ENCODE measurements at places on chromosomes 4 and X.
A peak's percentile ranks its signal among the peaks of the same experiment; 100 is the strongest.

GRCh38 chr4:27357283-27357682 is 496.6 kb downstream of the STIM2 start:
- no peak for DNase-seq

DNA sequence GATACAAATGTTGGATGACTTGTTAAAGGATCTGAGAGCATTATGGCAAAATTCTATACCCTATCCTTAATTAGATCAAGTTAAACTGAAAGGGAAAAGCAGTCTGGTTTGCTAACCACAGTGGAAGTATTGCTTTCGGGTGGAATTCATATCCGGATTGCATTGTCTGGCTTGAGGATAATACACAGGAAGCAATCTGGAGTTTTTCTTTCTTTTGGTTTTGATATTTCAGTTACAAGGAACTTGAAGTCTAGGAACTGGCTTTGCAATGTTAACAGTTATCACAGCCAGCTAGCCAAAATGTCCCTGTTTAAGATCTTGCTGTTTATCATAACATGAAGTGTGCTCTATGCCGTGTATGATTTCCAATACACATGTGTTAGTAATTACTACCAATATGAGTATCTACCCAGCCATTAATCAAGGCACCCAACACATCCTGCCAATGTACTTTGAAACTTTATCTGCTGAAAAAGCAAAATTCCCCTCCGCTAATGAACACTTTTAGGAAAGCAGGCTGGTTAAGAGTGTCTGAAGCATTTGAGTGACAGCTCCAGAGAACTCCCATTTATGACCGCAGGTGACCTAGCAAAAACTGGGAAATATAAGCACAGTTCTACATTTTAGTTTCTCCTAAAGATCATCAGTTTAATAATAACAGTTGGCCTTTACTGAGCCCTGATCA is 146.4 kb downstream of the PALLD start:
- DNase-seq: no peak

GRCh38 chr4:109671350-109671749 is 31.9 kb downstream of the CASP6 start:
- DNase-seq: no peak

DNA sequence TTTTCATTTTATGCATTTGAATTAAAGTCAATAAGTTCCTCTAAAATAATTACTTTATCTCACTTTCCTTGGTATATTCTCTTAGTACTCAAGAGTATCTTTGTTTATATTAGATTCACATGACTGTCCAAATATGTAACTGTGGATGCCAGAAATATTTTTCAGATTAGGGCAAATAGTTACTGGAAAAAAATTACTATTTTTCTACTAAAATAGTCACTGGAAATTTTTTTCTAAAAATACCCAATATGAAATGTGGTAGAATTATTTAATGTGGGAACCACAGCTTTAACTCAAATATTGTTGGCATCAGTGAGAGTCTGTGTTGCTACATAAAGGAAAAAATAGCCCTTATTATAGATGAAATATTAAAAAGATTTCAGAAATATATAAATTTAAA is 70.4 kb upstream of the NMU start:
- no peak for DNase-seq

DNA sequence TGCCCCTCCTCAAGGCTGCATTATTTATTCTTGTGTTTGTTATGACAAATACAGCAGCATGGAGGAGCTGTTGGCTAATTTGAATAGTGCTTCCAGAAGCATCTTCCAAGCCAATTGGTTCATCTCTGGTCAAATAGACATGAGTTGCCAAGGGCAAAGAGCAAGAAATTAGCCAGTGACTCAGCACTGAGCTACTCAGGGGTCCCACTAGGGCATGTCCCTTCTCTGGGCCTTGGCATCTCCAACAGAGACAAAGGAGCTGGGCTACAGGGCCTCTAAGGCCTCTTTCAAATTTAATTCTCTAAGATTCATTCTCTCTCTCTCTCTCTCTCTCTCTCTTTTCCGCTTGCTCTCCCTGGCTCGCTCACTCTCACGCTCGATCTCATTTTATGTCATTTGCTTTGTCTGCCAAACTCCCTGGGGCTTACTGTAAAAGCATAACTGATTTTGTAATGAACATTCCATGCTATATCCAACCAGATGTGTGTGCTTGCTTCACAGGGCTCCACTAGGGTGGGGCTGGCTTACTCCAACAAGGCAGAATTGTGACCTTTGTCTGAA is 86.7 kb upstream of the MAGEA4 start:
- DNase-seq: no peak

GRCh38 chr4:1208266-1208961 is 36.0 kb upstream of the SPON2 start:
- DNase-seq: no peak

- no peak for DNase-seq
These were observed 2.7 kb upstream of the ATP10D start for GRCh38 chr4:47482326-47482725.

- DNase-seq: no peak
These were observed 31.7 kb downstream of the ZNF275 start for GRCh38 chrX:153365670-153366069.

GRCh38 chrX:134484039-134484438 is 24.1 kb downstream of the HPRT1 start:
- DNase-seq: no peak

- DNase-seq: no peak
These were observed 618 bp downstream of the RBBP7 start for GRCh38 chrX:16869393-16870094.

DNA sequence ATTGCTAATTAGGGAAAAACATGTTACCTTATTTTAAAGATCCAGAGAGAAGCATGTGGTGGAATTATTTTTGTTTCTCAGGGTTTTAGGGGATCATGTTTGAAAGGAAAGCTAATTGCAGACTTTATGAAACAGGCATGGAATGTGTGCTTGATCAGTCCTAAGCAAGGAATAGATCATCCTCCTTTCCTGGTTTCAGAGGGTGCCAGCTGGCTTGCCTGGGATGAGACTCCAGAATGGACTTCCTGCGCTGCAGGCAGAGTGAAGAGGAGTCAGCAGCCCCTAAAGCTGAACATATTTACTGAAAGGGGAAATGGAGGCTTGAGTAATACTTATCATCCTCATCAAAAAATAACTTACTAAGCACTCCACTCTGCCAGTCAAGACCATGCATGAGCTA is 13.3 kb downstream of the FGF5 start:
- DNase-seq: no peak

DNA sequence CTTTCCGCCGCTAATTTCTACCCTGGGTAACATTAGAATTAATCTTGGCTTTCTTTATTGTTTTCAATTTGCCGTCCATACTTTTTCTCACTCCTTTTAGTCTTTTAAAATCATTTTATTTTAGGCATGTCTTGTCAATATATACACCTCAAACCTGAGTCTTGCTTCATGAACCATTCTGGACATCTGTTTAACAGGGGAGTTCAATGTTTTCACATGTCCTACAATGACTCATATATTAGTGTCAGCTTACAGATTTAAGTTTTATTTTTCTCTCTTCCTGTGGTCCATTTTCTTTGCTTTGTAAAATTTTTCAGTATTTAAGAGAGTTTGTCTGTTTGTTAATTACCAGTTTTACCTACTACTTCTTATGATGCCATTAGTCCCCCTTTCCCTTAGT is 89.5 kb downstream of the LCORL start:
- DNase-seq: no peak

DNA sequence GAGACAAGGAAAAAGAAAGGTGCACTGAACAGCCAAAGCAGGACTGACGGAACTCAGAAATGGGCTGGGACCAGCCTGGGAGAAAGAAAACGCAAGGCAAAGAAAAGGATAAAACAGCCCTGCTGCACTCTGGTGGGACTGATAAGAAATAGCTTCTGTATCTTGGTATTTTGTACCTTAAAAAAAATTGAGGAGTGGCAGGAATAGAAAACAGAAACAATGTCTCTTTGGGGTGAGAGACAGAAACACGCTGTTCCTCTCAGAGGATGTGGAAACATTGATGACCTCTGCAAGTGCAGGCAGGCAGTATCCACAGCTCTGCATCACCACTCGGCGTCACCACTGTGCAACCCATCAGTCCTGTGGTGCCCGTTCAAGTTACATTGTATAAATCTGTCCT is 152.5 kb upstream of the SPRY1 start:
- DNase-seq: no peak

DNA sequence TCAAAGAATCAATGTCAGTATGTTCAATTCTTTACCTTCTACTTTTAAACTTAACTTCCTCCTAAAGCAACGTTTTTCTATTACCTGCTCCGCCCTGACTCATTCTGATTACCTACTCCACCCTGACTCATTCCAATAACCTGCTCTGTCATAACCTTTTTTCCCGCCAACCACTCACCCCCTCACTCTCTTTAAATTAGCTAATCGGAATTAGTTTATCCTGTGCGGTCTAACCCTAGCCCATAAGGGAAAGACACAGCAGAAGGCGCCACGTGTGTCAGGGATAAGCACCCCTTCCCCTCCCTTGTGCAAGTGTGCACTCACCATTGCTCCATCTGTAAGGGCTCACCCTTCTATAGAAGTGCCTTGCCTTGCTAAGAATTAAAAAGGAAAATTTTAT is 64.4 kb downstream of the EIF4E start:
- DNase-seq: no peak

DNA sequence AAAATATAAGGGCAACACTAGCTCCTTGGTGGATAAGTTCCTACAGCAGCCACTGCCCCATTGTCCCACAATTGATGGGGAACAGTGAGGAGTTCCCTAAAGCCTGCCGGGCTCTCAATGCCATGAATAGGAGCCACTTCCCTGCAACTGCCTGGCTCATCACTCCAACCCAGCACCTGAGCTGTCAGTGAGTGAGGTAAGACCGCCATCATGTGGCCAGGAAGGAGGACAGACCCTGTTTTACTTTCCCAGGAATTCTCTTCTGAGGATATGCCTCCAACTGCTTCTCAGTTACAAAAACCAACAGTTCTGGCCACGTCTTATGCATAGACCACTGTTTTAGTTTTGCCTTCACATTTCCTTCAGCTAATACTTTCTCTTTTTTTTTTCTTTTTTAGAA is 45.5 kb downstream of the SRPX start:
- DNase-seq: no peak

DNA sequence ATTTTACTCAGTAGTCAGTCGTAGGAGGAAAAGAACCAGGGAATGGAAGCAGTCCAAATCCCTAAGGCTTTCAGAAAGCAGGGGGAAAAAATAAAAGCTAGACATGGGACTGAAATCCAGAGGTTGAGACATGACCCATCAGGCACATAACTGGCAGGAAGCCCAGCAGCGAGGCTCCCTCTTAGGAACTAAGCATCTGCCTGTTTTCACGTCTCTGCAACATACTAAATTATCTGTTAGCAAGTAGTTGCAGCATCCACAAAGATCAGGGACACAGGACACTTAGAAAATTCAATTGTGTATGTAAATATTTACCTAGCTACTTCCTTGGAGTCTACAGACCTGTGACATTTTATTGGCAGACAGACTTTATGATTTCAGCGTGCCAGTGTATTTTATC is 118.0 kb upstream of the EDNRA start:
- DNase-seq: no peak

GRCh38 chr4:155249016-155249566 is 40.7 kb downstream of the NPY2R start:
- no peak for DNase-seq

DNA sequence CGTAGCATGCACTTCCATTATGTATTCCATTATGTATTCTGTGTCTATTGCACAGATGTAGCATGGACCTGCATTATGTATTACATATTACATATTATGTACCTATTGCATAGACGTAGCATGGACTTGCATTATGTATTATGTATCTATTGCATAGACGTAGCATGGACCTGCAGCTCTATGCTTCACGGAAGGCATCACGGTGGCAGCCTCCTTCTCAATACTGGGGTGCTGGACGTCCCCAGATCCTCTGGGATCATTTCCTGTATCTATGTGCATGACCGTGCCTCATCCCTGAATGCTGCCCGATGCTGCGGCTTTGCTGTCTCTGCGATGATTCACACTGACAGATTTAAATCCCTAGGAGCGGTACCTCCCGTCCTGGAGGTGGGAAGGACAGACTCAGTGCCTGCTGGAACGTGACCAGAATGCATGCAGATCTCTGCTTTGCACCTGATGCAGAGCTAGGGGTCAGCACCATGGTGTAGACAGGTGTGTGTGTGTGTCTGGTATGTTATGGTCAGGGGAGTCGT is 317.5 kb downstream of the DHRSX start:
- no peak for DNase-seq

GRCh38 chr4:42954963-42955669 is 62.6 kb downstream of the GRXCR1 start:
- no peak for DNase-seq

GRCh38 chr4:159062381-159062780 is 40.5 kb upstream of the RAPGEF2 start:
- no peak for DNase-seq

- DNase-seq: no peak
These were observed 389.2 kb downstream of the IQCM start for GRCh38 chr4:149426461-149426860.

DNA sequence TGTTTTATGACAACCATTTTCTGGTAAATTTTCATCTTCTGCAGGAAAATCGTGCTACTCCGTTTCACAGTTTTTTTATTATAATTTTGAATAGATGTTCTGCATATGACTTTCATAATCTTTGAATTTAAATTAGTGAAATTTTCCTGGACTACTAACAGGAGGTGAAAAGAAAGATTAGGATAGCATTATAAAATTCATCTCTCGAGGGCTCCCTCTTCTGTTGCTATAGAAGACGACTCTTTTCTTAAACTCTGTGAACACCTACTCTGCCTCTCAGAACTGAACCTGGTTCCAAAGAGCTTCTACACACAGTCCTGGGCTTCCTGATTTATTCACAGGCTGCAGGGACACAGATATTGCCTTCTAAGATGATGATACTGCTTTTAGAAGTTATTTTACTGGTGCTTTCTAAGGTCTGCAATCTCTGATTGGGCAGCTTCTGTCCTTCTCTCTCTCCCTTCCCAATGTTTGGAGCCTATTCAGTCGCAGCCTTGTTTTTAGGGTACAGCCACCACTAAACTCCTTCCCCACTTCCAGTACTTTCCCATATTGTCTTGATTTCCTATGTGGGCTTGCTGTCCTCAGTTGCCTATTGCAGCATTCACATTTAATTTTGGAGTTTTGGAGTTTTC is 10.1 kb upstream of the SAP30 start:
- DNase-seq: no peak

GRCh38 chrX:71870208-71871098 is 40.2 kb upstream of the NHSL2 start:
- DNase-seq: no peak

- no peak for DNase-seq
These were observed 25.1 kb downstream of the XIAP start for GRCh38 chrX:123884809-123885408.

GRCh38 chr4:101356928-101357327 is 9.6 kb upstream of the PPP3CA start:
- DNase-seq: no peak

DNA sequence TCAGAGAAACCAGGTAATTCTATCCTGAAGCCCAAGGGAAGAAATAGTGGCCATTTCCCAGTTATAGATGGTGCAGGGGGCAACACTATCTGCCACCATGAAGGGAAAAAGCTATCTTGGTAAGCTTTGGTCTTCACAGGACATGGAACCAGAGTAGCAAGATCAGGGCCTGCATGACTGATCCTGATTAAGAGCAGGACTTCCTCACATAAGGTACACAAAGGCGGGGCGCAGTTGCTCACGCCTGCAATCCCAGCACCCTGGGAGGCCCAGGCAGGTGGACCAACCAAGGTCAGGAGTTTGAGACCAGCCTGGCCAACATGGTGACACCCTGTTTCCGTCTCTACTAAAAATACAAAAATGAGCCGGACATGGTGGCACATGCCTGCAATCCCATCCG is 148.4 kb upstream of the USP9X start:
- DNase-seq: no peak

- DNase-seq: peak; percentile 11
These were observed 745 bp downstream of the SLC39A8 start for GRCh38 chr4:102344520-102344953.

GRCh38 chrX:107773206-107773605 is 2.4 kb downstream of the TSC22D3 start:
- DNase-seq: no peak
